NCI-H1105 (cell line): ENCODE measurements at places on chromosomes 1 and 21.
A peak's percentile ranks its signal among the peaks of the same experiment; 100 is the strongest.

- no peak for DNase-seq
Observed at GRCh38 chr21:43591571-43591970, 67.7 kb downstream of the HSF2BP start.

GRCh38 chr1:215539803-215540570 lies 27.1 kb upstream of the KCTD3 start:
- DNase-seq = peak; percentile 49

DNA sequence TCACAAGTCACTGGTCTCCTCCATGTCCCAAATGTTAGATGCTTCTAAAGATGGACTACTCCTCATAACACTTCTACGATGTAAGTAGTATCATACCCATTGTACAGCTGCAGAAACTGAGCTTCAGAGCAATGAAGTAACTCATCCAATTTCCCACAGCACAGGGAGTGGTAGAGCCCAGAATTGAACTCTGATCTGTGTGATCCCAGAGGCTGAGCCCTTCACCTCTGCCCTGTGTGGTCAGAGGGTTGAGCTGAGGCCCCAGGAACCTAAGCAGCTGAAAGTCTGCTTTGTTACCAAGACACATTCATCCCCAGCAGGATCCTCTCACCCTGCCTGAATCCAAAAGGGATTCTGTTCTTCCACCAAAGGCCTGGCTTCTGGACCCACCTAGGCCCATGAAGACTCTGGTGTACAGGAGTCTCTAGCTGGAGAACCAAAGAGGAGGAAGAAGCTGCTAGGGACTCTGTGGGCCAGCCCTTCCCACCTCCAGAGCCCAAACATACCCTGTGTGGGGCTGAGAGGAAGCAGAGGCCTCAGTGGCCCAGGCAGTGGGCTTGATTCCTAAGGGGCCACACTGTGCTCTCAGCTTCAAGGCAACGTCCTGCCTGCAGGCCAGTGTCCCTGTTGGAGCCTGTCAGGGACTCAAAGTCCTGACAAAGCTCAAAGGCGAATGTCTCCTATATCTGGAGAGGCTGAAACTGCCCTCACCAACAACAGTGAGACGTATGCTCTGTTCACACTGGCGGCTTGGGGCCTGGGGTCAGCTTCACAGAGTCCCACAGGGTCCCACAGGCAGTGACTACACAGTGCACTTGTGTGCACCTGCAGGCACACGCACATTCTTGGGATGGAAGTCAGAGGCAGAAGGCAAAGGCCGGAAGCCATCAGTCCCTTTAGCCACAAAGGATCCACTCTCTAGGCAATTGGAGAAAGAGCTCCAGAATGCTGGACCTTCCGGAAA lies 40.4 kb upstream of the SLC30A1 start:
- DNase-seq = no peak

GRCh38 chr1:151563376-151563775 lies 23.3 kb downstream of the TUFT1 start:
- no peak for DNase-seq

DNA sequence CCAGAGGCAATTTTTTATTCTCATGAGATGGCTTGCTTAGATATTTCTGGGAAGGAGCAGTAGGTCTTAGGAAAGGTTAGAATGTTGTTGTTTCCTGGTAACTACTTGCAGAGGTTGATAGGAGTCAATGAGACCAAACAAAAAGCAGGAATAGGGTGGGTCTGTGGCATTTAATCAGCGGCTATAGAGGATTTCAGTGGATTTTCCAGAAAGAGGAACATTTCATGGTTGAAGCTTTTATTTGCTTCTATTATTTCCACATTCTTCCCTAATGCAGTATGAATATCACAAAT lies 111.3 kb upstream of the PALMD start:
- DNase-seq = no peak

DNA sequence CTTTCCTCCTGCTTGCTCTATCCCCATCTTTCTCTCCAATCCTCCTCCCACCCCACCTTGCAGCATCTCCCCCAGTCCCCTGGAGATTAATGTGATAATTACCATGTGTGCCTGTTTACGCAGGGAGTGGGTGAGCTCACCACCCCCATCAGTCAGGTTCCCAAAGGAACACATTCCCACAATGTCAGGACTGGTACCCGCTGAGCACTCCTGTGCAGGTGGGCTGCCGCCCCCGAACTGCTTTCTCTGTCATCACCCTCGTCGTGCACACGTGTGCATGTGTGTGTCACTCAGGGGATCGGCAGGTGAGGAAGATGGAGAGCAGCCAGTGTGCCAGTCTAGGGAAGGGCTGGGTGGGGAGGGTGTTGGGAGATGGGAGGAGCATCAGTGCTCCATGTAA lies 163.4 kb downstream of the CACNA1E start:
- DNase-seq = peak; percentile 25

- no peak for DNase-seq
Observed at GRCh38 chr1:91701472-91701869, 184.5 kb downstream of the TGFBR3 start.
